Stimulated activated CD4-positive, alpha-beta T cell treated with anti-CD3 and anti-CD28 coated beads, Interleukin-1b, Interleukin-23, amount 100 ng/mL, for 1 hour (primary cell): ENCODE measurements at places on chromosomes 6 and 20.

DNA sequence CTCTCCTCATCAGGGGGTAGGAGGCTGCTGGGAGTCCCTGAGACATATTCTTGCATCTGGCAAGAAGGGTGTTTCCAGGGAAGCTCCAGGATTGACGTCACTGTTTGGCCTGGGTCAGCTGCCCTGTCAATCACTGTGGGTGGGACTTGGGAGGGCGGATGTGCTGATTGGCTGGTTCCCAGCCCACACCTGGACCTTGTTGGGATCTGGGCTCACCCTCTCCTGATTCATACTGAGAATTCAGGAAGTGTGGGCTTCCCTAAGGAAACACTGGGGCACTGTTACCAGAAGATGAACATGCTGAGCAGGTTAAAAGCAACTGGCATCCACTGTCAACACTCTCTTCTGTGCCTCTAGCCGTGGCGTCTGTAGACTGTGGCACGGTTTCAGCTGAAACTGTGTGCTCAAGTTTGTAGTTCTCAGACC, 36.5 kb downstream of the CDH26 start:
- DNase-seq, result no peak

- no peak for DNase-seq
Measured at GRCh38 chr6:30020626-30021025, 40.4 kb upstream of the POLR1H start.

GRCh38 chr20:1319051-1319450, 9.9 kb downstream of the SDCBP2 start:
- DNase-seq, result no peak

DNA sequence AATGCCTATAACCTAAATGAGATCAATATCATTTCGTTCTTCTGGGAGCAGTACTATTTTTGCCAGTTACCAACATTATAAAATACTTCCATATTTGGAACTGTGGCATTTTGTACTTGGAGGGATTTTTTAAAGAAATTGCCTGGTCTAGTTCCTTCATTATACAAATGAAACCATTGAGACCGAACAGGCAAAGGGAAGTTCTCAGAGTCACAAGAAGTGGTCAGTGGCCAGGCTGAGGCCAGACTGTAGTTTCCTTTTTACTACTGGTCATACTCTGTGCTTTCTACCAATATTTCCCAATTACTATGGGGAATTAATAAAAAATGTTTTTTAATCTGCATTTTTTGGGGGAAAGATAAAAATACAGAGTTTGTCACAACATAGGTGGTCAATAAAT, 332.0 kb downstream of the NRN1 start:
- no peak for DNase-seq

GRCh38 chr20:17895641-17896171, 72.9 kb downstream of the SNX5 start:
- no peak for DNase-seq

- DNase-seq, result no peak
Measured at GRCh38 chr20:50395251-50395729, 114.9 kb upstream of the PTPN1 start.

GRCh38 chr20:21019468-21019813, 86.7 kb downstream of the LINC00237 start:
- DNase-seq, result no peak

DNA sequence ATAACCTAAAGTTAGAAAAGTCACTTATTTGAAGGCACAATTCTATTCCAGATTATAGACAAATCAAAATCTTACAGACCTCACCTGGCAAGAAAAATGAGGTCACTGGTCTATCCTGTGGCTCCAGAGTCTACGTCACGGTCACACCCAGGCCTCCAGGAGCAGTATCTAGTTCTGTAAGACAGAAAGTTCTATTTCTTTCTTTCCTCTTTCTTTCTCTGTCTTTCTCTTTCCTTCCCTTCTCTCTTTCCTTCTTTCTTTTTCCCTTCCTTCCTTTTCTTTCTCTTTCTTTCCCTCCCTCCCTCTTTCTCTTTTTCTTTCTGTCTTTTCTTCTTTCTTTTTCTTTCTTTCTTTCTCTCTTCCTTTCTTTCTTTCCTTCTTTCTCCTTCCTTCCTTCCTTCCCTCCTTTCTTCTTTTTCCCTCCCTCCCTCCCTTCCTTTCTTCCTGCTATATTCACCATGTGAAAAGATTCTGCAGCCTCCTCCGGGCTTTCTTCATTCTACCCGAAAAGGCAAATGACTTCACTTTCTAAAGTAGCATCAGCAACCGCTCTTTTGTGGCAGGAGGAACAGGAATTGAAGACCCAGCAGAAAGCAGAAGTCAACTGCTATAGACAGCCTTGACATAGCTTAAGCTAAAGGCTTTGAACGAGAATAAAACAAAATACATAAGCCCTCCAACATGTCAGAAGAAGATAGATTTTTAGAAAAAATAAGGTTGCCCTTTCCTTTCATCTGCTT, 83.9 kb upstream of the SIRPG start:
- no peak for DNase-seq

- no peak for DNase-seq
Measured at GRCh38 chr6:144816936-144817335, 531.8 kb downstream of the UTRN start.

GRCh38 chr6:105949869-105950268, 136.3 kb upstream of the PRDM1 start:
- DNase-seq, result no peak

DNA sequence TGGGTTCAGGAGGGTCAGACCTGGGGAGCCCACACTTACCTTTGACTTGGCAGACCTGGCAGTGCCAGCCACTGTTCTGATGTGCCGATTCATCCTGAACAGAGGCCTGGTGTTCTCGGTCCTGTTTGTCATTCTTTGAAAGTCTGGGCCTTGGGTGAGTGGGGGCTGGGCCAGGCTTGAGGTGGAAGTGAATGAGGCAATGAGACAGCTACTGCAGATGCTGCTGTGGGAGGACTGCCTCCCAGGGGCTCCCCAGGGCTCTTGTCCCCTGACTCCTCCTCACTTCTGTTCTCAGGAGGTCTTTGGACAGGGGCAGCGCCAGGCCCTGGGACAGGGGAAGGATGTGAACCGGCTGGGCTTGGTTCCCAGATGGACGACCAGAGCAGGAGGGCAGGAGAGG, 5.6 kb upstream of the TREML4 start:
- no peak for DNase-seq

DNA sequence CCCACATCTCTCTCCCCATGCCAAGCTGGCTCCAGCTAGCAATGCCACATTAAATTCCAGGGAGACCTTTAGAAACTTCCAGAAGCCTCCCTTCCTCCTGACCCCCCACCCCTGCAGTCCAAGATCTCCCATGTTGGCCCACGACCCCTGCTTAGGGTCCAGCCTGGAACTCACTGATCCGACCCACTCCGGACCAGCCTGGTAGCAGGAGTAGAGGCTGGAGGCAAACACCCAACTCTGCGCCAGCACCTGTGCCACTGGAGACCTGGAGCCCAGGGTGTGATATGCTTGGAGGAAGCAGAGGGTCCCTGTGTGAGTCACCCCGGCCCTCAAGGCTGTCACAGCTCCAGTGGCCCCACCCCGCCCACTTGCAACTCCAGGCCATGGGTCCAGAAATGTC, 3.3 kb upstream of the ULBP1 start:
- DNase-seq, result no peak
